ENCODE measurements at places on chromosomes 4 and X.

DNA sequence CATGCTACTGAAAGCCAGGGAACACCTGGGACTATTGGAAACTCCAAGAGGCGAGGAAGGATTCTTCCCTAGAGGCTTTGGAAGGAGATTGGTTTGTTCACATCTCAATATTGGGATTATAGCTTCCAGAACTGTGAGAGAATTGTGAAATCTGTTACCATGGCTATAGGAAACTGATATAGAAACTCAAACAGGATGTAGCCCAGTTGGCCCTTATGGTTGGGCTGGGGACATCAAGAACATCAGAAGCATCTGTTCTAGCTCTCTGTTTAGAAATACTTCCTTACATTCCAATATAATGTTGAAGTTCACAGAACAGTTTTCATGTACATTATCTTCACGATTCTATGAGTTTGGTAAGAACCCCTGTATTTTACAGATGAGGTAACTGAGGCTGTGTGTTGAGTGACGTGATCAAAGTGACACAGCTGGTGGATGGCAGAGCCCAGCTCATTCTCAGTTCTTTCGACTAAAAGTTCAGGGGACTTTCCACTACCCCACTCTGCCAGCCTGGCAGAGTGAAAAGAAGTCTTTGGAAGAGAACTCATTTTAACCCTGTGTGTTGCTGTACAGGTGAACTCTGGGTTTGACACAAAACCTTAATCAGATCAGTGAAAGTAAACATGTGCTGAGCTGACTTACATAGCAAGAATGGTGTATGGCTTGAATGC is 183.0 kb downstream of the GBA3 start:
- DNase-seq: no peak

DNA sequence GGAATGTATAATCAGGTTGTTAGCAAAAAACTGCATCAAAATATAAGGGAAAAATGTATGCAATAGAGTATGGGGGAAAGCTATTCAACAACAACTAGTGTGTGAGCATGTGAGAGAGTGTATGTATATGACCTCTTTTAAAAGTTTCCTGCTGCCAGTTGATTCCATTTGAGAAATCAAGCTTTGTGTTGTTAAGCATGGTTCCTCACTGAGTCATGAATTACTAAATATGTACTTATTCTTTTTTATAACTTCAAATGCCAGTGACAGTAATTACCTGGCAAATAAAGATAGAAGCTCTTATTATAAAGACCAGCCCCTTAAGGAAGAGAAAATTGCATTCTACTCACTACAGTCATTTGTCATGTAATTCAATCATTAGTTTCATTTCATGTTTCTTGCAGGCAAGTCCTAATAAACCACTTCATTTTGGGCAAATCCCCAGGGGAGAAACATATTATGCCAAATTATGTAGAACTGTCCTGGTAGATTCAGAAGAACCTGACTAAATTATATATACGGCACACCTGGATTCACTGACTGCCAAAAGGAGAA is 19.2 kb downstream of the RASGEF1B start:
- DNase-seq: peak; percentile 97

- no peak for DNase-seq
Measured at GRCh38 chrX:43140582-43140981, 362.6 kb upstream of the PPP1R2C start.

- no peak for DNase-seq
Measured at GRCh38 chr4:153297116-153297515, 47.4 kb upstream of the MND1 start.

DNA sequence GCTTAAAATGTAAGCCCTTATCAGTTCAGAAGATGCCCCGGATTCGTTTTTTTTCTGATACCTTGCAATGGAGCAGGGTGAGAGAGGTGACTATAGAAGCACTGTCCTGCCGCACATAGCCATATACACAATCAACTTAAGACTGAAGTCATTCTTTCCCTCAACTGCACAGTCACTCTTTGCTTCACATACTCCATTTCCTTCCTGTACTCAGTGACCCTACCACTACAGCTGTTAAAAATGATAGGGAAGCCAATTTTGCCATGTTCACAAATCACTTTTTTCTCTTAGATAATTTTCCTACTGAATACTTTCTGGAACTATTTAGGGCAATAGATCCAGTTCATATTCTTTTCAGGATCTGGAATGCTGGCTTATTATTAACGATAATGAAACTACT is 300.0 kb downstream of the ANK2 start:
- DNase-seq: no peak

DNA sequence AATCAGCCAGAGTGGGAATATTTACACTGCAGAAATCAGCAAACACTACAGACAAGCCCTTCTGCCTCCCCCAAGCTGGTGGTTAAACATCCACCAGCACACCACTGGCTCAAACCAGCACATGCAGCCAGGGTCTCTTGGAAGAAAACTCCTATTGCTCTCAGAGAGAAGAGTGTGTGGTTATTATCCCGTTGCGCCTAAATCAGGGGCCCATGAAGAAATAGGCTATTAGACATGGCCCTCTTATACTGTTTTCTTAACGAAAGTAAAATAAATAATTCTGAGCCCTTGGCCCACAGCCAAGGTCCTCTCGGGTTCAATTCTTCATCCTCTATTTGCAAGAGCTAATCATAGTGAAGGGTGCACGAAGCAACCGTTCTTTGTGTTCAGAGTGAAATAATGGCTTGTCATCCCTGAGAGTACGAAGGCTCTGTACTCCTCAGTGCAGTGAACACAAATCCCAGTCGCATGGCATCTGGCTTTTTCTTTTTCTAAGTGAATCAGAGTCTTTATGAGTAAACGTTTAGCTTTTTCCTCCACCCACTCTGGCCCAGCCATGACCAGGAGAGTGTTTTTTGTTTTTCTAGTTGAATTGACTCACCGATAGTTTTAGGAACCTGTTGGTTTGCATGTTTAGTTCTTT is 33.4 kb upstream of the RBM47 start:
- DNase-seq: peak; percentile 86

DNA sequence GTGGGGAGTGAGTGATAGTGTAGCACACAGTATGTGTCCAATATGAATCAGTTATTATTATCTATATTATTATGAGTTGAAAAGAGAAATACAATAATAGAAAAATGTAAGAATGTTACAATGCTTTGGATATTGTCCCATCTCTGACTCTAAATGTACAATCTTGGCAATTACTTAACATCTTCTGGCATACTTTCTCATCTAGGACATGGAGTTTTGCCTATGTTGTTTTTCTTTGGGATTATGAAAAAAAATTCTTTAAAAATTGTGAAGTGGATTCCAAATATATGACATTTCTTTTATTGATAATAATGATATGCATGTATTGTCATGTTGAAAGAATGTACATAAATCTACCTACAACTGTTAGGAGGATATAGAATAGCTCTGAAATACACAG is 84.1 kb downstream of the TBCK start:
- DNase-seq: no peak

GRCh38 chr4:127212701-127213100 is 420.1 kb upstream of the INTU start:
- no peak for DNase-seq
